ENCODE measurements at places on chromosomes 5 and 9.

- DNase-seq, result no peak
Observed at GRCh38 chr5:141484641-141485311, at the start of gene PCDHGC4. Gene PCDHGC4 (plus strand): TSS chr5:141485030. CDS start chr5:141485174, 144 bp downstream.

- no peak for DNase-seq
Observed at GRCh38 chr5:116315531-116315930, 230.7 kb downstream of the COMMD10 start.

DNA sequence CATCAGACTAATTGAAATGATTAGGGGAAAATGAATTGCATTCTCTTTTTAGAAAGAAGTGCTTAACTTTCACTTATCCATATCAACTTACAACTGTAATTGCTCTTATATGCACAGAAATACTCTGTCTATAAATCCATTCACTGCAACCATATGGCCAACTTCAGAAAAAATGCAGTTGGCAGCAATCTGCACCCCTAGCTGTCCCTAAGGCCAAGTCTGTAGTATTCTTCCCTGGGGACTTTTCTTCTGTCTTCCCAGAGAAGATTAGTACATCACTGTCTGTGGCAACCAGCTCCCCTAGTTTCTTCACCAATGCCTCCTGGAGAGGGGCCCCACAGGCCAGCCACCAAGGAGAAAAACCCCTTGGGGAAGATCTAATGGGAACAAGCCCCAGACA is 45.4 kb downstream of the ABCA1 start:
- no peak for DNase-seq

DNA sequence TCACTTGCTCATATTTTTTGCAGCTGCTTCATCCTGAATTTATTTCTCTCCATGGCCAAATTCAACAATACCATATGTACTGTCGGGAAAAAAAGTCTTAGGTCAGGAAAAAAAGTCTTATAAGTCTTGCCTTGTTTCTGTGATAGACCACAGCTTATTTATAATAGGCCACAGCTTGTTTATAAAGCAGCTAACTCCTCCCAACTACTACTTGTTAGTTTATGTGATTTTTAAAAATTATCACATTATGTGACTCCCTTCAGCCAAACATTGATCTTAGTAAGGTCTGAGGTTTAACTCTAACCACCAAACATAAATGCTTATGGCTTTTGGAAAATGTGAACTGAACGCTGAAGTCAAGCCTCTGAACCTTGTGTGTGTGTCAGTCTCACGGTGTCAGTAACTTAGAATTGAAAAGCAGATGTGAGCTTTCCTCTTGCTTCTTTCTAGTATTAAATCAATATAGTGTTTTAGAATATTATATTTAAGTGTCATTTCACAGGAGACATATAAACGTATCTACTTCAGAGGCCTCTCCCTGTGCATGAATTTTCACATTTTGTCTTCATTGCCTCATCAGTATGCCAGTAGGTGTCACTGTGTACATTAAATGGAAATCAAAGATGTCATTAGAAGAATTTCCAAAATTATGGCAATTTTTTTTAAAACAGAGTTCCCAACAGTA is 51.3 kb downstream of the SNX24 start:
- DNase-seq, result peak; percentile 18

DNA sequence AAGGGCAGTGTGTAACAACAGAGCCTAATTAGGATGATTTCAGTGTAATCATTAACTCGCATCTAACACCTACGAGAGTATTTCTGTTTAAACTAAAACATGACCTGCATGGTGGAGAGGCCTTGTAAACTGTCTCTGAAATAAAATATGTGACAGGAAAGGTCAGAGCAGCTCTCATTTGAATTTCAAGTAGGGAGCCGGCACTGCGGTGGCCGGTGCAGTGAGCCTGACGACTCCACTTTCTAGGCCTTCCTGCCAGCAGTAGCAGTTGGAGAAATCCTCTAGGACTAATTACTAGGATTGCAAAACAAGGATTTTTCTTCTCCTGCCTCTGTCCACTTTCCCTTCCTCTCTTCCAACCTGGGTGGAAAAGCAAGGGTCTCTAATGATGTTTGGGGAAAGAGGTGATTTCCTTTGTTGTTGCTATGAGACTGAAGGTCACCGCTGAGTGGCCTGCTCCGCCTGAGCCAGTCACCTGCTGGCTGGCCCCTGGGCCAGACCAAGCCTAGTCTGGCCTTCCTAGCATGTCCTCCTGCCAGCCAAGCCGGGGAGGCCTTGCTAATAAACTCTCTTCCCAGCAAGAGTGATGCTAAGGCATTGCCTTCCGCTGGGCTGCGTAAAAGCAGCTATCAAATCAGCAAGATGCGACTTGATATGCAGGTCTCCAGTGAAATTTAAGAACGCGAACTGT is 245.7 kb downstream of the PSAT1 start:
- DNase-seq, result no peak

- DNase-seq, result peak; percentile 65
Observed at GRCh38 chr5:171450423-171451331, 31.2 kb downstream of the FGF18 start.

GRCh38 chr5:1801222-1801966 is at the start of gene NDUFS6:
Gene NDUFS6 (plus strand): TSS chr5:1801407. CDS start chr5:1801418, 11 bp downstream.
- DNase-seq, result peak; percentile 20

- no peak for DNase-seq
Observed at GRCh38 chr9:89579741-89580385, 24.9 kb upstream of the GADD45G start.

DNA sequence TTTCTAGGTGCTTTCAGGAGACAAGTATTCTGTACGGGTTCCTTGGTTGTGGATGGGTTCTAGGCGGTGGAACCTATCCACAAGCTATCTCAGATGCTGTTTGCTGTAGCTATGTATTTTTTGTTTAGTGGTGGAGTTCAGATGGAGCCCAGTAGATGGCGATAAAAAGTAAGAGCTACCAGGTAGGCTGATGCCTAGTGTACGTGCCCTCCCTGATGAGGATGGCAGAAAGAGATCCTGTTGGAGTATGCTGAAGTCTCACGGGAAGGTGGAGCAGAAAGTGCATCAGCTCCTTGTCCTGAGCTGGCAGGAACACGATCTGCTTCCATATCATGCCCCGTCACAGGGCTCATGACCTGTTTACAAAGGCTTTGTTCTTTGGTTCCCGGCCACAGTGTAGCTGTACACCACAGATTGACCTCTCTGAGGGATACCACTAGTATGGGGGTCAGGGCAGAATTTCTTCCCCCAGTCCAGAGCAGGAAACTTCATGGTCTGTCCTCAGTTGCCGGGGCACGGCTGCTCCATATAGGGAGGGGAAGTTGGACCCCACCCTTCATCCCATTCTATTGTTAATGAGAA is 12.6 kb upstream of the UGT3A2 start:
- peak; percentile 23 for DNase-seq

DNA sequence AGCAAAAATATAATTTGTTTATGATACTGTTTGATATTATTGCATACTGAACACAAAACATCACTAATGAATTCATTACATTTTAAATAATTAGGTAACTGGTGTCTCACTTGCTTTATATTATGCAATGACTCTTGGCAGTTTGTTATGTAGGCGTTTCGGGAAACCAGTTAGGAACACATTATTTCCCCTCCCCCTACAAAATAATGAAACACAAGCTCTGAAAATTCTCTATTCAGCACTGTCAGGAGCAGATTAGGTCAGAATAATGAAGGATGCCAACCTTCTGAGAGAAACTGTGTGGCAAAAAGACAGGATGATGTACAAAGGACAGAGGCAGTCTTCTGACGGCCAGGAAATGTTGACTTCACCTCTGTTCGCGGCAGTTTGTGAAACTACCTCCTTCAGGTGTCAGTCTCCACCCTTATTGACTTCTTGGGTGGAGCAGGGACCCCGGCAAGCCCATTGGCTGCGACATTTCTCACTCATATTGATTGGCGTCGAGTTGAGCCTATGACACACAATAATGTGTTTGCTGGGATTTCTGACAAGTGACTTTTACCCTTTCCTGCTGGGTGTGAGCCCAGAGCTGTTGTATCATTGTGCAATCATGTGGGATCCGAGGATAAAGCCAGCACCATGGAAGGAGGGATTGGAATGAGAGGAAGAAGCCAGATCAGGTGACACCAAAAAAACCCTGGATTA is 33.9 kb downstream of the SH3PXD2B start:
- DNase-seq, result peak; percentile 98

DNA sequence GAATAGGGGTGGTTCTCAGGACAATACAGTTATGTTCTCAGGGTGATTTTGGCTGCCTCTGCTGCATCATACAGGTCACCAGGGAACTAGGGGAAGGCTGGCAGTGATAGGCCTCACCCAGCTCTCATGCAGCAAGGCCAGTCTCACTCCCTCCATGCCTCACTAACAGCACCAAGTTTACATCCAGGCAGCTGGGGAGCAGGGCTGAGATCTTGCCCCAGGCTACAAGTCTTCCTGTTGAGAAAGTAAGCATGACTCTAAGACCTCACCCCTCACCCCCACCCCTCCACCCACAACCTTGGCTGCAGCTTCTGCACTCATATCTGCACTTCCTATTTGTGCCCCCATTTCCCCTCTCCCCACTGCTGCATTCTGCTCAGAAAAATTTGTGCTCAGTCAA is 481.2 kb downstream of the ACTL7B start:
- DNase-seq, result no peak

GRCh38 chr9:77561331-77562018 is 86.6 kb downstream of the GNA14 start:
- no peak for DNase-seq

DNA sequence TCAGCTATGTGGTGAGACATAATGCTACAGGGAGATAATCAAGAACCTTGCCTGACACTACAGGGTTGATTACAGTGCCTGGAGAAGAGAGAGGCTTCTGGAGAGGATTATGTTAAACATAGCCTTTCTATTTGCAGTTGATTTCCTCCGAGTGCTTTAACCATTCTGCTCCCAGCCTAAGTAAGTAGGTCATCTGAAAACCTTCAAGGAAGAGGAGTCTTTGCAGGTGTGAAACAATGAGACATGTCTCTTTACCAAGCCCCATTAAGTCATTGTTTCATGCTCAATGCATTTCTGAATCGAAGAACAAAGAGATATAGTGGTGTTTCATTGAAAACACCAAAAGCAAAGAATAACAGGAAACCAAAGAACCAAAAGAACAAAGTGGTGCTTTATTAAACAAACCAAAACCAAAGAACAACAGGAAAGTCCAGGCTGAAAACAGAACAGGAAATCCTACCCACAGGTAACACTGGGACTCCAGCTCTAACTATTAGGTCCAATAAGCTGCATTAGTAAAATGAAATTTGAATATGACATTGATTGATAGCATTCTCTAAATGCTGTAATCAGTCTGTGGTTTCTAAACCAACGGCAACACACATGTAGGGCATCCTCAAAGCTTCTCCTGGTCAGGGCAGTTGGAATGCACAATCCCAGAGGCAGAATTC is 113.3 kb upstream of the SPATA31D4 start:
- peak; percentile 30 for DNase-seq

GRCh38 chr9:136939996-136940525 is 4.5 kb downstream of the FBXW5 start:
- no peak for DNase-seq

GRCh38 chr5:107769519-107769918 is 98.8 kb upstream of the EFNA5 start:
- no peak for DNase-seq

DNA sequence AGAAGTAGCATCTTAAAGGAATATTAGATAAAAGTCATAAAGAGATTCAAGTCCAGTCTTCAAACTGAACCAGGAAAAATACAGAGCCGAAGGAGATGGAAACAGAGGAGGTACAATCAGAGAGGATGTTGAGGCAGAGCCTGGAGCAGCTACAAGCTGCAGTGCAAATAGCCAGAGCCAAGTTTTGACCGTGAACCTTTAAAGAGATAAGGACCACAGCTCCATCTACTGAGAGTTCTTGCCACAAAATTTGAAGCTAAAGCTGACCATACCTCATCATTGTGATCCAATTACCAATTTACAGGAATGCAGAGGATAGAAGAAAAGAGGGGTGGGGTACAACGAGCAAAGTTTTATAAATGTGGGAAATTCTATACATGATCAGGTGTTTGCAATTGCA is 10.4 kb upstream of the DEPDC1B start:
- DNase-seq, result no peak

DNA sequence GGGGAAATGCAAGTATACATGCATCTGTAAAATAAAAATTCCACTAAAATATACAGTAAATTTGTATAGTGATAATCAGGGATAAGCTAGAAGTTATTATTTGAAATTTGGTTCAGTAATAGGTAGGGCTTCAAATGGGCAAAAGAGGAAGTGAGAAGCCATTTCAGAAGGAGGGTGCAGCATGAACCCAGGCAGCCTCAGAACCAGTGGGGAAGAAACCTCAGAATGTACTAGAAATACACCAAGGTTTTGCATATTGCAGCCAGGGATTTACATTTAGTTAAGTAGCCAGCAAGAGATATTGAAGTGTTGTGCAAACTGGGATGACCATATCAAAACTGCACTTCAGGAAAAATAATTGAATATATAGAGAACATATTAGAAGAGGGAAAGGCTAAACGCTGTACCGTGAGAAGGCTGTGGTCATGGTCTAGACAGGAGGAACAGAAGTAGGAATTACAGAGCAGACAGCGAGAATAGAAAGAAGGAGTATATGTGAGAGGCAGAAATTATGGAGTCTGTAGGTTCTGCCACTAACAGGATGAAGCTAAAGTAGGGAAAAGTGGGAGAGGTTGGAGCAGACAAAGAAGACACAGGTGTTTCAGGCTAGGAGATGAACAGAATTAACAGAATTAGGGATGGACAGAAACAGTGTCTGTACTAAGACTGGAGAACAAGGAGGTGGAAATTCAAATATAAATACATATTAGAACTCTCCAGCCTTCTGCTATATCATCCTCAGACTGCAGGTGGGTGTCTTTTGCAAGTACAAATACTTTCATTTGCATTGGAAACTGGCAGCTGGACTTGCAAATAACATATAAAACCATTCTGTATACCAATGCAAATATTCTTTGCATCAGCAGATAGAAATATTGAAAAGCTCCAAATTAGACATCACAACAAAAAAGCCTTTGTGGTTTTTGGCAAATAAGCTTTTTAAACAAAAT is 335.6 kb downstream of the ZNF608 start:
- DNase-seq, result no peak

DNA sequence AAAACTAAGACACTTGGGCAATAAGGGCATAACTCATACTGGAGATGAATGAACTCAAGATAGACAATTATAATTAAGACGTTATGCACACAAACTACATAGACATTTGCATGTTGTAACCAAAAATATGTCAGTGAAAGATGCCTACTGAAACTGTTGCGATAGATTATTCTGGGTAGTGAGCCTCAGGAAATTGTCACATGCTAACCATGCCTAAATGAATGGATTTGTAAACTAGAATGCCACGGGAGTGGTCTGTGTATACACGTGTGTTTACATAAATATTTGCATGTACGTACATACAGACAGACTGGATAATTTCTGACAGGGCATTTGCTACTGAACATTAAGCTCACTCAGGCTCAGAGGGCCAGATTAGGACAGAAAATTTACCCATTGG is 1.2 kb downstream of the NIPSNAP3B start:
- no peak for DNase-seq

Data from astrocyte (in vitro differentiated cells and primary cell).